ENCODE measurements at places on chromosomes 5 and 9.

- DNase-seq, result no peak
Measured at GRCh38 chr5:160619381-160619780, 197.7 kb downstream of the PTTG1 start.

- no peak for DNase-seq
Measured at GRCh38 chr5:114450437-114450836, 88.6 kb downstream of the KCNN2 start.

DNA sequence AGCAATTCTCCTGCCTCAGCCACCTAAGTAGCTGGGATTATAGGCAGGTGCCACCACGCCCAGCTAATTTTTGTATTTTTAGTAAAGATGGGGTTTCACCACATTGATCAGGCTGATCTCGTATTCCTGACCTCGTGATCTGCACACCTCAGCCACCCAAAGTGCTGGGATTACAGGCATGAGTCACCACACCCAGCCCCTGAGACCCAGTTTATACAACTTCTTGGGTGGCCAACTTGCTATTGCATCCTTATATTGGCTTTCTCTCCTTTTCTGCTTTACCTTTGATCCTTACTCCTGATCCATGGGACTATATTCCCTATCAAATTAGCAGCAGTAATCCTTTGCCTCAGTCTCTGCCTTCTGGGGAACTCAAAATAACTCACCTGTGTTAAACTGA, 659.1 kb downstream of the PRELID2 start:
- DNase-seq, result no peak

DNA sequence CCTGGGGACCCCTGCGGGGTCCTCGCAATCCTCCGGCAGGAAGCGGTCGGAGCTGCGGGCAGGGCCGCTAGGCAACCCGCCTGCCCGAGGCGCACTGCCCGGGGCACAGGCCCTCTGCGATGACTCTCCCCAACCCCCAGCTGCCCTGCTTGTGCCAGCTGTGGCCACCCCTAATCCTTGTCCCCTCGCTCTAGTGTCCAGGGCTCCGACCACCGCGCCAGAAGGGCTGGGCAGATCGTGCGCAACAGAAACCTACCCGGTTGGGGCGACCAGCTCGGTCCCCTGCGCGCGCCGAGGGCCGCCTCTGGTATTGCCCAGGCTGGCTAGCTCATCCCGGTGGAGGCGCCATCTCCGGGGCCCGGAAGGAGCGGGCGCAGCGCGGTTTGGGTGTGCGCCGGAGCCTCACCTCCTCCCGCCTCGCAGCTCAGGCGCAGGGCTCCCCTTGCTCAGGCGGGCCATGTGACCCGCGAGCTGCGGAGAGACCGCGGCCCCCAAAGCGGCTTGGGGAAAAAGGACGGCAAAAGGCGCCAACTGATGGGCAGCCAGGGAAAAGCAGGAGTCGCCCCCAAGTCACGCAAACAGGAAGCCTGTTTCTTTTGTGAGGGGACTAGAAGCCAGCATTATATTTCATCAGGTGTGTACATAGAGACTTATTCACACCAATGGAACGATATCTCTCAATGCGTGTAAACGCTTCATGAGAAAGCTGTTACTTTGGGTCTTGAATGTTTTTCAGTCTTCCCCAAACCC, 46.8 kb upstream of the RNF20 start:
- no peak for DNase-seq

GRCh38 chr5:39624268-39624886, 199.6 kb upstream of the DAB2 start:
- DNase-seq, result no peak
